ENCODE measurements at places on chromosomes 4 and X. TPM values are rescaled to one million over a fixed set of nuclear protein-coding genes. Genes with fewer than 3 reads are reported as not detected.

GRCh38 chr4:127370604-127371003 lies 262.2 kb upstream of the INTU start:
- peaks cover 7% of the 10 kb centered on the region for H3K4me1 ChIP-seq
- H3K4me3 ChIP-seq = no peak overlapping the region
- DNase-seq = peak; percentile 17
- no peaks in the 10 kb centered on the region for H3K36me3 ChIP-seq

DNA sequence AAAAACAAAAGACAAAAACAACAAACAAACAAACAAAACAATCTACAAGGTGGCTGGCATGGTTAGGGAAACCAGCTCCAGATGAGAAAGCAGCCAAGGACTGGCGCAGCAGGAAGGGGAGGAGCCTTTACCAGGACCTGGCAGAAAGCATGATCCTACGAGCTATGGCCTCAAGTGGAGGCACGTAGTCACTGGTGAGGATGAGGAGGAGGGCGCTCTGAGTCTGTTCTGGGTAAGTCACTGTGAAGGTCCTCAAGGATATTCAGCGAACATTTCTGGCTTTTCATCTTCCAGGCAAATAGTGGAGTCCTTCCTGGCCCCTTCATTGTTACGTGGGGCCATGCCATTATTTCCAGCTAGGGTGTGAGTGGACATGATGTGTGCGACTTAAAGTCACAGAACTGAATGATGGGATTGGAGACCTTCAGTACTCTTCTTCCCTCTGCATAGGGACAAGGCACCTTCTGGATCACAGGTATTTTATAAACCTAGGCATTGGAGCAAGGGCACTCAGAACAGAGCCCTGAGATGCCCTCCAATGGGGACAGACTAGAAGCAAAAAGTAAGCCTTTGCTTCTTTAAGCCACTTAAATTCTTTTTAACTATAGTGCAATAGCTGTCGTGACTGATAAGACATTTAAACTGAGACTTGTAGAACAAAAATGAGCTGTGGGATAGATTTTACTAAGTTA lies 771.3 kb downstream of the RAB28 start:
- H3K27me3 ChIP-seq = no peaks in the 10 kb centered on the region
- H3K36me3 ChIP-seq = no peaks in the 10 kb centered on the region
- H3K4me3 ChIP-seq = no peak overlapping the region
- no peaks in the 10 kb centered on the region for H3K4me1 ChIP-seq
- H3K27ac ChIP-seq = no peak overlapping the region

The EGF gene
- total RNA-seq = 8.8 TPM

DNA sequence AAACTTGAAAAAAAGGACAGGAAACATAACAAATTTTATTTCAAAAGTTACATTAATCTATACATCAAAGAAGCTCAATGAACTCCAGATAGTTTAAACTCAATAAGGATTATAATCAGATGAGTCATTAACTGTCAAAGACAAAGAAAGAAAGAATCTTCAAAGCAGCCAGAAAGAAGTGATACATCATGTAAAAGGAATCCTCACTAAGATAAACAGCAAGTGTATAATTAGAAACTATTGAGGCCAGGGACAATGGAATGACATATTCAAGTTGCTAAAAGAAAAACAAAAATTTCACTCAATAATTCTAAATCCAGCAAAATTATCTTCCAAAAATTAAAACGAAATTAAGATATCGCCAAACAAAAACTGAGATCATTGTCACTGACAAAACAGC lies 161.6 kb upstream of the NWD2 start:
- no peak overlapping the region for H3K4me3 ChIP-seq
- H3K27ac ChIP-seq = no peak overlapping the region
- no peaks in the 10 kb centered on the region for H3K36me3 ChIP-seq
- H3K4me1 ChIP-seq = no peaks in the 10 kb centered on the region

DNA sequence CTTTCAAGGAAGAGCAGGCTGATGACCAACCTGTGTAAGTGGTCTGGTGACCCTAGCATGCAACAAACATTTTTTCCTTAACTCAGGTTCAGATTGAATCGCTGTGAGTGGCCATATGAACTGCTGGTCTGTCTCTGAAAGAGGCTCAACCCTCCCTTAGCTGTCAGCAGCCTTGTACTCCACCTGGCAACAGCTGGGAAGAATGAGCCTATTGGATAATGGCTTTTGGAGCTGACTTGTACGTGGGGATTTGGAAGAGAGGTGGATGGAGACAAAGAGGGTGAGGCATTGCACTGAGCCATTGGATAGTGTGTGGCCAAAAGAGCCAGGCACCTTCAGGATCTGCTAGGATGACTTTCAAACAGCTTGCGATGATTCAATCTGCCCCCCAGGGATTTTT lies 35.7 kb upstream of the BMP15 start:
- H3K27ac ChIP-seq = no peak overlapping the region
- DNase-seq = no peak
- H3K36me3 ChIP-seq = no peaks in the 10 kb centered on the region
- H3K27me3 ChIP-seq = no peaks in the 10 kb centered on the region
- H3K4me1 ChIP-seq = no peaks in the 10 kb centered on the region

GRCh38 chr4:172584816-172585215 lies 583.8 kb upstream of the GALNT7 start:
- H3K4me1 ChIP-seq = no peaks in the 10 kb centered on the region
- H3K27ac ChIP-seq = no peak overlapping the region
- no peak for DNase-seq
- H3K27me3 ChIP-seq = no peaks in the 10 kb centered on the region
- H3K4me3 ChIP-seq = no peak overlapping the region

The BGN gene
- 59.6 TPM for total RNA-seq

GRCh38 chr4:140247237-140247636 lies 93.3 kb upstream of the MAML3 start:
- no peak for DNase-seq
- no peaks in the 10 kb centered on the region for H3K27me3 ChIP-seq

GRCh38 chr4:182968917-182969650 lies 51.9 kb upstream of the DCTD start:
- H3K27me3 ChIP-seq = no peaks in the 10 kb centered on the region
- no peaks in the 10 kb centered on the region for H3K36me3 ChIP-seq
- H3K27ac ChIP-seq = no peak overlapping the region
- no peaks in the 10 kb centered on the region for H3K4me1 ChIP-seq
- H3K4me3 ChIP-seq = no peak overlapping the region

The GPC3 gene
- 16.9 TPM for total RNA-seq
